ENCODE measurements at places on chromosomes 11 and 22. TPM values are rescaled to one million over a fixed set of nuclear protein-coding genes. Genes with fewer than 3 reads are reported as not detected.

DNA sequence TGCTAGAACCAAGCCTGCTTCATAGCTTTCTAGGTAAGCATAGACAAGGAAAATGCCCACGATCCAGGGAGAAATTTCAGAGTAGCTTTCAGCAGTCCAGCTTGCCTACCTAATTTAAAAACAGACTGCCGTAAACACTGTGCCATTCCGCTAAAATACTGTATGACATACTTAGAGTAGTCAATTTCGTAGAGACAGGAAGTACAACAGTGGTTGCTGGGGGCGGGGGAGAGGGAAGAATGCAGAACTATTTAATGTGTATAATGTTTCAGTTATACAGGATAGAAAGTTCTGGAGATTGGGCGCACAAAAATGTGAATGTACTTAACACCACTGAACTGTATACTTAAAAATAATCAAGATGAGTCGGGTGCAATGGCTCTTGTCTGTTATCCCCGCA lies 56.7 kb downstream of the C11orf58 start:
- peak overlapping the region; percentile 1 for H3K27ac ChIP-seq
- H3K4me1 ChIP-seq, result peaks cover 39% of the 10 kb centered on the region
- H3K27me3 ChIP-seq, result no peaks in the 10 kb centered on the region
- no peak overlapping the region for H3K4me3 ChIP-seq
- H3K36me3 ChIP-seq, result no peaks in the 10 kb centered on the region

DNA sequence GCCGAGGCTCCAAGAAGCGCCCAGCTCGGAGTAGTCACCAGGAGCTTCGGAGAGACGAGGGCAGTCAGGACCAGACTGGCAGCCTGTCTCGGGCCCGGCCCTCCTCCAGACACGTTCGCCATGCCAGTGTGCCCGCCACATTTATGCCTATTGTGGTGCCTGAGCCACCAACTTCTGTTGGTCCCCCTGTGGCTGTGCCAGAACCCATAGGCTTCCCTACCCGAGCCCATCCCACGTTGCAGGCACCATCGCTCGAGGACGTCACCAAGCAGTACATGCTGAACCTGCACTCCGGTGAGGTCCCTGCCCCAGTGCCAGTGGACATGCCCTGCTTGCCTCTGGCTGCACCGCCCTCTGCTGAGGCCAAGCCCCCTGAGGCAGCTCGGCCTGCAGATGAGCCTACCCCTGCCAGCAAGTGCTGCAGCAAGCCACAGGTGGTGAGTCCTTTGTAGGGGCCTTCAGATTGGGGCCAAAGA lies 3.4 kb downstream of the ARHGEF17 start:
- peaks cover 8% of the 10 kb centered on the region for H3K36me3 ChIP-seq
- no peak for DNase-seq
- peaks cover 75% of the 10 kb centered on the region for H3K4me1 ChIP-seq
- no peak overlapping the region for H3K27ac ChIP-seq
- H3K27me3 ChIP-seq, result no peaks in the 10 kb centered on the region

DNA sequence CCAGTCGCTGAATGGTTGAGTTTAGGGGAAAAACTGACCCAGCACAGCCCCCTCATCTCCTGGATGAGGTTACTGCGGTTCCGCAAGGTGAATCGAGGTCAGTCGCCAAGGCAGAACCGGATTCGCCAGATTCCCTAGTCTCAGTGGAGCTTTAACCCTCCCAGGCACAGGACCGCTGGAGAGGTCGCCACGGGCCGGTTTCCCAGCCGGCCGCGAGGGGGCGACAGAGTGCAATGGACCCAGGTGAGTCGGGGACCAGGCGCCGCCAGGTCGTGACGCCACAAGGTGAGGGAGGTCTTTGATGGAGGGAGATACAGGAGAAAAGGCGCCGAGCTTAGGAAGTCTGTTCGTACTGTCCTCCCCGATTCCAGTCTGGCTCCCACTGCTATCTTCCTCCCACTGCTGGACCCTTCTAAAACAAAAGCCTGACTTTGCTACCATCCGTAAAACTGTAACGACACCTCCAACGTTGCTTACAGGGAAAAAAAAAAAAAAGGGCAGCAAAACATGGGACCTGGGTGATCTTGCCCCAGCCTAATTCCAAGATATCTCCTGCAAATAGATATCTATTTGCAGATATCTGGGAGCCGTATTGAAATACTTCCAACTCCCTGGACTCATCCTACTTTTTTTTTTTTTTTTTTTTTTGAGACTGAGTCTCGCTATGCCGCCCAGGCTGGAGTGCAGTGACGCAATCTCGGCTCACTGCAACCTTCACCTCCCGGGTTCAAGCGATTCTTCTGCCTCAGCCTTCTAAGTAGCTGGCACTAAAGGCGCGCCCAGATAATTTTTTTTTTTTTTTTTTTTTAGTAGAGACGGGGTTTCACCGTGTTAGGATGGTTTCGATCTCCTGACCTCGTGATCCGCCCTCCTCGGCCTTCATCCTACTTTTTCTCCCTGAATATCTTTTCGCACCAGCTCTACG lies 1.4 kb upstream of the GGA1 start:
- H3K27me3 ChIP-seq, result peaks cover 4% of the 10 kb centered on the region
- no peaks in the 10 kb centered on the region for H3K36me3 ChIP-seq
- H3K4me3 ChIP-seq, result peak overlapping the region; percentile 83
- peaks cover 33% of the 10 kb centered on the region for H3K4me1 ChIP-seq

GRCh38 chr11:19234231-19234817 lies 6.4 kb downstream of the E2F8 start:
- no peak overlapping the region for H3K4me3 ChIP-seq
- H3K4me1 ChIP-seq, result peaks cover 5% of the 10 kb centered on the region

GRCh38 chr11:12288212-12288930 lies 89.0 kb upstream of the PARVA start:
- peak overlapping the region; percentile 78 for H3K4me3 ChIP-seq
- H3K36me3 ChIP-seq, result peaks cover 4% of the 10 kb centered on the region
- H3K27ac ChIP-seq, result peak overlapping the region; percentile 100
- no peak for DNase-seq
- H3K4me1 ChIP-seq, result peaks cover 56% of the 10 kb centered on the region
- no peaks in the 10 kb centered on the region for H3K27me3 ChIP-seq

The RBMXL2 gene
- not detected for total RNA-seq

The SMIM35 gene
- total RNA-seq, result not detected

- H3K36me3 ChIP-seq, result no peaks in the 10 kb centered on the region
- no peaks in the 10 kb centered on the region for H3K27me3 ChIP-seq
- H3K4me3 ChIP-seq, result no peak overlapping the region
- H3K27ac ChIP-seq, result no peak overlapping the region
- no peak for DNase-seq
- H3K4me1 ChIP-seq, result peaks cover 6% of the 10 kb centered on the region
Observed at GRCh38 chr11:32497951-32498350, 62.6 kb upstream of the WT1 start.

The TP53AIP1 gene
- total RNA-seq, result not detected

The DEPDC7 gene
- 4.7 TPM for total RNA-seq

The LSP1 gene
- total RNA-seq, result 7.4 TPM

GRCh38 chr11:121715405-121715804 lies 262.6 kb upstream of the SORL1-AS1 start:
- no peaks in the 10 kb centered on the region for H3K27me3 ChIP-seq
- no peak overlapping the region for H3K4me3 ChIP-seq
- DNase-seq, result no peak
- H3K4me1 ChIP-seq, result no peaks in the 10 kb centered on the region
- H3K27ac ChIP-seq, result no peak overlapping the region

The OR52I2 gene
- not detected for total RNA-seq

The CRACR2B gene
- total RNA-seq, result 0.57 TPM

GRCh38 chr22:20779818-20780158 lies 5.9 kb downstream of the SERPIND1 start:
- H3K4me1 ChIP-seq, result peaks cover 15% of the 10 kb centered on the region
- H3K27me3 ChIP-seq, result no peaks in the 10 kb centered on the region
- H3K36me3 ChIP-seq, result peaks cover 10% of the 10 kb centered on the region

The PSMD13 gene
- 103 TPM for total RNA-seq

DNA sequence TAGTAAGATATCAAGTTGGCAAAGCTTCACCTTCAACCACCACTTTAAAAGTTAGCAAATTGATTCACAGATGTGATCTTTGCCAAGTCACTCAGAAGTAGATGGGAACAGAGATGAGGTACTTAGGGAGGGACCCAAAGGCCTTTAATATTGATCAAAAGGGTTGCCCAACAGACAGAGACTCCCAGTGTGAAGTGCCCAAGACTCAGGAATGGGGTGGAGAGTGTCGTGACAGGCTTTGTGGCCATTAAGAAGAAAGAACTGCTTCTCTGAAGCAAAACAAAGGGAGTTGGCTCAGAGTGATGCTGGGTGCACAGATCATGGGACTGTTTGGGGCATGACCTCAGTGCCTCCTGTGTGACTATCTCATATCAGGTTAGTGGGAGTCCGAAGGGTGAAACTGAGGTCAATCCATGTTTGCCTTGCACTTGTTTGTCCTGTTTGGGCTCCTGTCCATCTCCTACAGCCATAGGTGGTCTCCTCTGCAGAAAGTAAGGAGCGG lies 132.3 kb downstream of the APIP start:
- no peaks in the 10 kb centered on the region for H3K27me3 ChIP-seq
- no peak overlapping the region for H3K4me3 ChIP-seq
- no peak for DNase-seq
- H3K27ac ChIP-seq, result no peak overlapping the region
- H3K36me3 ChIP-seq, result peaks cover 4% of the 10 kb centered on the region

DNA sequence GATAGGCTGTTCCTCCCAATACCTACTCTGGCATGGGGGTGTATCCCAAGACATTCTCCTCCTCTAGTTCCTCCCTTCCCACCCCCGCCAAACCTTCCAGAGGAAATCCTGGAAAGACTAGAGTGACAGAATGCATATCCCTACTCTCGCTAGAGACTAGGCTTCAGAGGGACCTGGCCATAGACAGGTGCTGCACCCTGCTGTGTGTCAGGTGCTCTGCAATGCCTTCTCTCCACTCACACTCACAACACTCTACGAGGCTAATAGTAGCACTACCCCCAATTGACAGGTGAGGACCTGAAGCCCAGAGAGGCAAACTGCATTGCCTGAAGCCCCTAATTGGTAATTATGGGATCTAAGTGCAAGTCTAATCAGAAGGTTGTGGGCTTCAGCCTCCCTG lies 46.2 kb upstream of the LMO1 start:
- no peaks in the 10 kb centered on the region for H3K4me1 ChIP-seq
- H3K27me3 ChIP-seq, result peaks cover 2% of the 10 kb centered on the region
- no peak overlapping the region for H3K27ac ChIP-seq
- peaks cover under 1% of the 10 kb centered on the region for H3K36me3 ChIP-seq
- DNase-seq, result no peak

The MS4A7 gene
- not detected for total RNA-seq

The PANX2 gene
- 3.3 TPM for total RNA-seq

GRCh38 chr22:30568137-30568805 lies 6.2 kb downstream of the GAL3ST1 start:
- no peak overlapping the region for H3K27ac ChIP-seq
- H3K4me1 ChIP-seq, result peaks cover under 1% of the 10 kb centered on the region
- H3K27me3 ChIP-seq, result peaks cover 16% of the 10 kb centered on the region

Data from chondrocyte (in vitro differentiated cells).